ENCODE measurements at places on chromosomes 11 and 22. TPM values are rescaled to one million over a fixed set of nuclear protein-coding genes. Genes with fewer than 3 reads are reported as not detected.

GRCh38 chr11:71931245-71931602 lies 2.4 kb downstream of the RNF121 start:
- DNase-seq, result no peak

GRCh38 chr11:5092821-5093585 lies 23.6 kb downstream of the OR52E1 start:
- DNase-seq, result no peak

- DNase-seq, result no peak
Observed at GRCh38 chr11:75563978-75564552, 2.0 kb downstream of the SERPINH1 start.

- no peak for DNase-seq
Observed at GRCh38 chr22:37065180-37065579, 13.6 kb downstream of the KCTD17 start.

- no peak for DNase-seq
Observed at GRCh38 chr22:46897246-46897623, 134.8 kb downstream of the TBC1D22A start.

- DNase-seq, result no peak
Observed at GRCh38 chr11:126591966-126592489, 236.5 kb downstream of the ST3GAL4 start.

GRCh38 chr11:74909385-74909784 lies 39.5 kb downstream of the XRRA1 start:
- DNase-seq, result no peak

DNA sequence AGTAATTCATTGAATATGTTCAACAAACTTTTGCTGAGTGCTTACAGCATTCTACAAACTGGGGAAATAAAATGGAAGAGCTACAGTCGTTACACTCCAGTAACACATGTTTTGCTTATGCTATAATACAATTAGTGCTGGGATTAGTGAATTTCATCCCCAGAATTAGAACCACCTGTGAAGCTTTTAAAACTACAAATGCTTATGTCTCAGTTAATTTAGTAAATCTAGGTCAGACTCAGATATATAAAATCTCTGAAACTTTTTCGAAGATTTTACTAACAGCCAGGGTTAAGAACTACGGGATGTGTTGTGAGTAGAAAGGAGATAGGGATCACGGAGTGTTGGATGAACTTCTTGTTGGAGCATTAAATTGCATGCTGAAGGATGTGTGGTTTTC lies 33.7 kb upstream of the EED start:
- DNase-seq, result no peak

- DNase-seq, result no peak
Observed at GRCh38 chr22:39746600-39747262, 146.8 kb downstream of the ENTHD1 start.

DNA sequence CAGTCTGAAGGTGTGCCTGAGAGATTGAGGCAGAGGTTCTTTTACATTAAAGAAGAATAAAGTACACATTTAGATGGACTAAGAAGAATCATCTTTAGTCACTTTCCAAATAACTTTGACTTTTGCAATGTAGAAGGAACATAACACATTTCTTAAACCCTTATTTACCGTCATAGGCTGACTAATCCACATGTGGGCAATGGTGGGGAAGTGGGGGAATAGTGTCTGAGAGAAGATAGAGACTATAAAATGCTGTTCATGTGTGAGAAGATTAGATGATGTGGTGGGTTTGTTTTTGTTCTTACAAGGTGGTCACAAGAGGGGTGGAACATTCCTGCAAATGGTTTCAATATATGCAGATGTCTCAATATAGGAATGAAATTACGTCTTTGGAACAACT lies 1.8 kb downstream of the MS4A4A start:
- DNase-seq, result no peak

DNA sequence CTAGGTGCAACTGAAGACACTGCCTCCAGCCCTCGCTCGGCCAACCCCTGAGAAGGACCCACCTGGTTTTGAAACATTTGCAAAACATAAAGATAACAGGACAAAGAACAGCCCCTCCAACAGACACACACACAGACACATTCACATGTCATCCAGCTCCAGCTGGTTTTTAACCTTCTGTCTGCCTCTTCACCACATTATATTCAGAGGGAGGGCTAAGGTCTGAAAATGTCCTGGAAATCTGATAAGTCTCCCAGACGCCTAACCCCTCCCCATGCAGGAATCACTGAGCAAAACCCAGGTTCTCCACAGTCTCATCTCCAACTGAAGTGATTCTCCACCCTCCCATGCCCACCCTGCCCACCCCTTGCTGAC lies 29.4 kb downstream of the PACSIN2 start:
- no peak for DNase-seq

- no peak for DNase-seq
Observed at GRCh38 chr22:24404561-24405275, 22.7 kb upstream of the ADORA2A start.

- DNase-seq, result no peak
Observed at GRCh38 chr11:78066471-78066870, 2.8 kb downstream of the THRSP start.

RASGRP2 gene
- total RNA-seq, result 30.4 TPM

MRGPRF gene
- 11.5 TPM for total RNA-seq

PATE4 gene
- total RNA-seq, result not detected
